ENCODE measurements at places on chromosomes 12 and 14.

DNA sequence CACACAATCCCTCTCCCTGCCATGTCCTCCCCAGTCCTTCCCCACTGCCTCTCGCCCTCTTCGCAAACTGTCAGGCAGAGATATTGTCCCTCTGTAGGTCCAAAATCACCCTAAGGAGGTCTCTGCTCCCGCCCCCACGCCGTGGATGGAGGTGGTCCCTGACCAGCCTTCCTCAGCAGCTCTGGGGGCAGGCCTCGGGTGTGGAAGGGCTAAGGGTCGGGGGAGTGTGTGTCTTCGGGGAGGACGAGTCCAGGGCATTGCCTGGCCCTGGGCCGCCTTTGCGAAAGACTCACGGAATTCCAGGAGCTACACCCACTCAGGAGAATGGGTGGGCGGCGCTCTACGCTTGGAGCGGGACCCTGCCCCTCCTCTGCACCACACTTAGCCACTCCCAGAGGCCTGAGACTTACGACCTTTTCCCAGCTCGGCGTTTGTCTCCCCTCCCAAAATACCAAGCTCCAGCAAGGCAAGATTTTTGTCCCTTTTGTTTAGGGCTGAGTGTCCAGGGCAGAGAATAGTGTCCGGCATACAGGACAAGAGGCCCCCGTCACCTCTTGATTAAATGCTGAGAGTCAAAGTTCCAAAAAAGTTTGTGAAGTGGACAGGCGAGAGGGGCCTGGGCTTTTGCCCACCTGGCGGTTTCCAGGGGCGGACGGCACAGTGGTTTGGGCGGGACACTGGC is 881 bp downstream of the PYGL start:
- no peak for DNase-seq

DNA sequence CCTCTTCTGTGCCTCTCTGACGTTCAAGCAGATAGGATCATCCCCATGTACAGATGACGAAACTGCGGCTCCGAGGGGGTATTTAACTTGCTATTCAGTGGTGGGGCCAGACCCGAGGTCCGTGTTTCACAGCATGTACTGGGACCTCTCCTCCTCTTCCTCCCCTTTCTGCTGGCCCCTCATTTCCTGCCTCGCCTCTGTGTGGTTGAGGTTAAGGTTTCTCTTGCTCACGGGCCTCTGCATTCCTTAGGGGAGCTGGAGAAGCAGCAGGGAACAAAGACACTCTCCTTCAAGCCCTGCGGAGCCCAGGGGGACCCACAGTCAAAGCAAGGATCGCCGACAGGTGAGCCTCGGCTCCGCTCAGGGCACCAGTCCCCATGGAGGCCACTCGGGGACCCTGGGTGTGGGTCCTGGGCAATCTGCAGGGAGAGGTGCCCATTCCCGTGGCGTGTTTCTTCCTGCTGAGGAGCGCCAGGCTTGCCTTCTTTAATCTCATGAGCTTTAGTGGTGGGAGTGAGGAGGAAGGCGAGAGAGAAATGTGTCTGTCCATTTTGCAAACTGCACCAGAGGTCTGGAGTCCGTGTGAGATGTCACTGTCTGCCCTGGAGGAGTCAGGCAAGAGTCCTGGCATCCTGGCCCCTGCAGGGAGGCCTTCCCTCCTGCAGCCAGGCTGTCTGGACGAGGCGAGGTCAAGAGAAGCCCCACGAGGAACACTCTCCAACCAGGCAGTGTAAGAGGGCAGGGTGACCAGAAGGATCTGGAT is 45.0 kb downstream of the SLC6A12 start:
- no peak for DNase-seq

DNA sequence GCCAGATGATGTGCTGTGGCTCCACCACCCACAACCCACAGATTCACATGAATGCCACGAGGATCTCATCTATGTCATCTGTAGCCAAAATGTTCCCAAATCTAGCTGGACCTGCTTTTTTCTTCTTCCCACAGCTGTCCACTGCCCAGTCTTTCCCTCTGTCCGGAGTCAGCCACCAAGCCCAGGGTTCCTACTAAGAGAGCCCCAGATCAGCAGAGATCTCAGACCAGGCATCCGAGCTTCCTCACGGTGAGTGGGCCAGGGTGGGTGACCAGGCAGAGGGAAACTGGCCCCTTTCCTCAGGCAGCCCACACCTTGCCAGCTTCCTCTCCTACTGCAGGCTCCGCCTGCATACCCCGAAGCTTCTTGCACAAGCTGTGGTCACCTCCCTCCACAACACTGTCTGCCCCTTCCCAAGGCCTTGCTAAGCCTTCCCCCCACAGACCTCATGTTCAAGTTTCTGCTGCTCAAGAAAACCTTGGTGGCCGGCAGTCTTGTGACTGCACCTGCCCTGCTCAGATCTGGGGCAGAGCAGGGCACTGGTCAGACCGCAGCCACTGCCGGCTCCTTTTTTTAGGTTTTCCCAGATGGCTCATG is 81.4 kb downstream of the ACTN1 start:
- DNase-seq, result no peak

- DNase-seq, result no peak
These were observed 75.7 kb downstream of the TSPAN9 start for GRCh38 chr12:3152892-3153291.

GRCh38 chr14:21211509-21211908 is 55.6 kb upstream of the OR5AU1 start:
- DNase-seq, result no peak

GRCh38 chr14:104972301-104973134 is 5.7 kb downstream of the AHNAK2 start:
- DNase-seq, result no peak

- no peak for DNase-seq
These were observed 9.5 kb upstream of the RABGGTA start for GRCh38 chr14:24280797-24281460.

DNA sequence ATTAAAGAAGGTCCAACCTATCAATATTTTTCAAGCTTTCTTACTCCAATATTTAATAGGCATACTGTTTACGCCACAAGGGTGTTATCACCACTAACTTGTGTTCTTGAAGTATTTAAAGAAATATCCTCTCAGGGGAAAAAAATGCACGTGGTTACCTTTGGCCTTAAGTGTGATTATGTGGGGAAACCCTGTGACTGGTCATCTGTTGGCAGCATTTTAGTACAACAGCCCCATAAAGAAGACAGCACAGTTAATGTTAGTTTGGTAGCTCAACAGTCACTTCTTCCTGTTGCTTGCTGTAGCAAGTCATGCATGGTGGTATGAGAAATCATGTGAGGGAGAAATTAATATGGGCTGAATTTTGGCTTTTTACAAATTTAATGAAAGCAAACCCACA is 1021.5 kb upstream of the TMEM132C start:
- no peak for DNase-seq
